ENCODE measurements at places on chromosomes 6 and 20.

GRCh38 chr20:54166987-54167662, 6.7 kb downstream of the CYP24A1 start:
- DNase-seq = no peak

GRCh38 chr6:144619966-144620365, 334.8 kb downstream of the UTRN start:
- no peak for DNase-seq

DNA sequence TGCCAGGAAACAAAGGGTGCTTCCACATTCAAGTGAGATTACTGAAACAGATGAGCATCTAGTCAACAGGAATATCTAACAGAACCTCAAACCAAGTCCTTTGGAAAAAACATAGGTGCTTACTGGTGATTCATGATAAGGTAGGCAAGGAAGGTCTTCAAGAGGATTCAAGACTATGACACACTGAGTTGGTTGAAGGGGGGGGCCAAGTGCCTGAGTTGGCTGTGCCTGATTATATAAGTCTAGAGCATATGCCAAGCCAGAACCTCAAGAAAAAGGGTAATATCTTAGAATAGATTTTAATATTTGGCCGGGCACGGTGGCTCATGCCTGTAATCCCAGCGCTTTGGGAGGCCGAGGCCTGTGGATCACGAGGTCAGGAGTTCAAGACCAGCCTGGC, 63.7 kb downstream of the LYRM4 start:
- DNase-seq = no peak

GRCh38 chr6:4908062-4908461, 95.8 kb downstream of the RPP40 start:
- no peak for DNase-seq

DNA sequence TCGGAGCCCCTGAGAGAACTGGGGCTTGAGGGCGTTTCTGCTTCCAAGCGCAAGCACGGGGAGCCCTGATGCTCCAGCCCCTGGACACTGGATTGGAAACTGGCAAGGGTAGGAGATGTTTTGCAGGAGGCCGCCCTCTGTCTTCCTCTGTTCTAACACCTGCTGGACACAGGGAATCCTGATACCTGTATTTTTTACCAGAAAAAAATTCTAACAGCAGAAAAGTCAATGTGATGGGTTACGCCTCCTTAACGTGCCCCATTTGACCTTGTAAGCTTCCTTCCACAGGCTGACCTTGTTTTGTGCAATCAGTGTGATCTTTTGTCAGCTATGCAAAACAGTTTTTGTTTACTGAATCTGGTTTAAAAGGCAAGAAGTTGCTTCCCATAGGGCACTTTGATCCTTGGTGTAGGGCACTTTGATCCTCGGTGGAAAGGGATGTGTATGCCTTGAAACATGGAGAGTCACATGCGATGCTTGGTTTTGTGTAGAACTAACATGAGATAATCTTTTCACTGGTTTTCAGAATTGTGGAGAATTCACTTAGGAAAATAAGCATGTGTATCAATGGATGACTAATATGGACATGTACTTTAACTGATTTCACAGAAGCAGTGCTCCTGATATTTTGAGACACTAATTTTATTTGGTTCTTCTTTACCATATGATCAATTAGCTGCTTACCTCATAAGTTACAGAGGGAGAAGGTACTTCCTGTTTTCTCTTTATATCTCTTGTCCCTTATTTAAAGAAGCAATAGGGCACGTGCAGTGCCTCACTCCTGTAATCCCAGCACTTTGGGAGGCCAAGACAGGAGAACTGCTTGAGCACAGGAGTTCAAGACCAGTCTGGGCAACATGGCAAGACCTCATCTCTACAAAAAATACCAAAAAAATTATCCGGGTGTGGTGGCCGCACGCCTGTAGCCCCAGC, 59.9 kb upstream of the MAP3K4 start:
- DNase-seq = no peak

GRCh38 chr6:96164802-96165201, 149.0 kb downstream of the FUT9 start:
- DNase-seq = no peak

Data from NCI-H1092 (cell line).